Transverse colon (tissue), 4 donors: ENCODE measurements at places on chromosomes 4 and X. TPM values are rescaled to one million over a fixed set of nuclear protein-coding genes. Genes with fewer than 3 reads are reported as not detected.

Gene PABPC1L2A
- total RNA-seq = not detected

Gene CXCL8
- 1.1 TPM for total RNA-seq

Gene SPACA5
- not detected for total RNA-seq

Gene FREM3
- not detected for total RNA-seq

Gene NUP62CL
- total RNA-seq = 6.4 TPM

Gene AR
- 2.0 TPM for total RNA-seq

Gene EVC
- total RNA-seq = 12.0 TPM

Gene SPANXD
- not detected for total RNA-seq

Gene NXT2
- not detected for total RNA-seq

Gene CT45A3
- not detected for total RNA-seq

Gene MMRN1
- 4.9 TPM for total RNA-seq

Gene ZNF275
- total RNA-seq = 8.8 TPM

Gene DOK7
- 0.95 TPM for total RNA-seq

Gene ADH1A
- not detected for total RNA-seq

Gene PPBP
- total RNA-seq = not detected

Gene GSTCD
- total RNA-seq = 11.1 TPM

Gene MAGEA1
- total RNA-seq = not detected
